GM23248 (cell line): ENCODE measurements at places on chromosomes 16 and 17. TPM values are rescaled to one million over a fixed set of nuclear protein-coding genes. Genes with fewer than 3 reads are reported as not detected.

- H3K27ac ChIP-seq, result peak overlapping the region; percentile 95
- peak overlapping the region; percentile 67 for H3K4me3 ChIP-seq
- no peaks in the 10 kb centered on the region for H3K27me3 ChIP-seq
- peak; percentile 53 for DNase-seq
- no peaks in the 10 kb centered on the region for H3K36me3 ChIP-seq
These were observed 4.2 kb upstream of the SREBF1 start for GRCh38 chr17:17840751-17841591.

- H3K27me3 ChIP-seq, result no peaks in the 10 kb centered on the region
- no peaks in the 10 kb centered on the region for H3K4me1 ChIP-seq
These were observed 49.9 kb downstream of the DNAH17 start for GRCh38 chr17:78527345-78527744.

GRCh38 chr17:36153895-36154610 lies 22.4 kb downstream of the TBC1D3B start:
- peaks cover 22% of the 10 kb centered on the region; the same call in 1 of the 2 replicates for H3K27me3 ChIP-seq
- no peak overlapping the region for H3K4me3 ChIP-seq
- no peaks in the 10 kb centered on the region for H3K36me3 ChIP-seq
- DNase-seq, result peak; percentile 7
- no peak overlapping the region for H3K27ac ChIP-seq

- H3K27me3 ChIP-seq, result no peaks in the 10 kb centered on the region
- H3K4me1 ChIP-seq, result peaks cover 20% of the 10 kb centered on the region
- H3K36me3 ChIP-seq, result no peaks in the 10 kb centered on the region
These were observed 128.2 kb downstream of the ZNF778 start for GRCh38 chr16:89345642-89346150.

GRCh38 chr16:84925092-84925772 lies 86.1 kb downstream of the ZDHHC7 start:
- H3K4me3 ChIP-seq, result no peak overlapping the region
- H3K27ac ChIP-seq, result no peak overlapping the region
- peak; percentile 41 for DNase-seq
- H3K4me1 ChIP-seq, result peaks cover 18% of the 10 kb centered on the region
- H3K27me3 ChIP-seq, result no peaks in the 10 kb centered on the region

- 0 out of 2 replicates have a peak, but pooled peaks cover 7% of the 10 kb centered on the region for H3K4me1 ChIP-seq
- H3K4me3 ChIP-seq, result no peak overlapping the region
- no peaks in the 10 kb centered on the region for H3K36me3 ChIP-seq
- DNase-seq, result peak; percentile 75
- H3K27me3 ChIP-seq, result no peaks in the 10 kb centered on the region; the same call in 1 of the 2 replicates
These were observed 19.3 kb downstream of the ITGAL start for GRCh38 chr16:30491744-30492308.

GRCh38 chr16:83983491-83983890 lies 15.4 kb downstream of the NECAB2 start:
- H3K36me3 ChIP-seq, result no peaks in the 10 kb centered on the region
- H3K27ac ChIP-seq, result no peak overlapping the region
- no peak for DNase-seq

GRCh38 chr16:2803545-2804195 lies 5.4 kb downstream of the PRSS41 start:
- no peak for DNase-seq
- no peaks in the 10 kb centered on the region for H3K4me1 ChIP-seq
- peaks cover 41% of the 10 kb centered on the region for H3K27me3 ChIP-seq
- no peaks in the 10 kb centered on the region for H3K36me3 ChIP-seq
- H3K27ac ChIP-seq, result no peak overlapping the region

DNA sequence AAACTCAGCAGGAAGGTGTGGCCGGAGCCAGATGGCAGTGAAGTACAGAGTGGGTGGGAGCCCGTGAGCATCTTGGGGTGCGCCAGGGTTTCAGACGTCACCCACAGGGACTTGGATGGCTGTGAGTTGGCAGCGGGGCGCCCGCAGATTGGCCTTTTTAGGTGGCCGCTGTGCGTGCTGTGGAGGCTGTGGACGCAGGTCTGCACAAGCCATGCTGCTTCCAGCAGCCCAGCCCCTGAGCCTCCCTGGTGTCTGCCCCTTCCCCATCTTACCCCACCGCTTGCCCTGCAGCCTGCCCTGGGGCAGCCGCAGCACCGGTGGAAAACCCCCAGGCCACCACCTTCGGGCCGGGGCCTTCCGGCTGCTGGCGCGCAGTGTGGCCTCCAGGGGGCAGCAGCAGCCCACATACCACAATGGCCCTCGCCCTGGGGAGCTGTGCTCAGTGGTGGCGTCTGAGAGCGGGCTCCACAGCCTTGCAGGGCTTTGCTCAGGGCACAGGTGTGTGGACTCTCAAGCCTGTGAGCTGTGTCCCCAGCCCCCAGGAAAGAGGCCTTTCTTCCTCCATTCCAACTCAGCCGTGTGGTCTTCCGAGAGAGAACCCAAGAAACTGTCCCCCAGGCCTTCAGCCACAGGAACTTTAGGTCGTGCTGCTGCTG lies 11.8 kb downstream of the ENDOV start:
- no peak overlapping the region for H3K27ac ChIP-seq
- no peaks in the 10 kb centered on the region for H3K36me3 ChIP-seq
- no peaks in the 10 kb centered on the region for H3K4me1 ChIP-seq
- no peaks in the 10 kb centered on the region for H3K27me3 ChIP-seq

- peak overlapping the region; percentile 24 for H3K27ac ChIP-seq
- H3K36me3 ChIP-seq, result 0 out of 2 replicates have a peak, but pooled peaks cover 3% of the 10 kb centered on the region
- H3K4me1 ChIP-seq, result peaks cover 14% of the 10 kb centered on the region; the same call in 1 of the 2 replicates
- H3K4me3 ChIP-seq, result peak overlapping the region; percentile 84
These were observed 445 bp downstream of the CIAO2B start for GRCh38 chr16:66933776-66934137.

DNA sequence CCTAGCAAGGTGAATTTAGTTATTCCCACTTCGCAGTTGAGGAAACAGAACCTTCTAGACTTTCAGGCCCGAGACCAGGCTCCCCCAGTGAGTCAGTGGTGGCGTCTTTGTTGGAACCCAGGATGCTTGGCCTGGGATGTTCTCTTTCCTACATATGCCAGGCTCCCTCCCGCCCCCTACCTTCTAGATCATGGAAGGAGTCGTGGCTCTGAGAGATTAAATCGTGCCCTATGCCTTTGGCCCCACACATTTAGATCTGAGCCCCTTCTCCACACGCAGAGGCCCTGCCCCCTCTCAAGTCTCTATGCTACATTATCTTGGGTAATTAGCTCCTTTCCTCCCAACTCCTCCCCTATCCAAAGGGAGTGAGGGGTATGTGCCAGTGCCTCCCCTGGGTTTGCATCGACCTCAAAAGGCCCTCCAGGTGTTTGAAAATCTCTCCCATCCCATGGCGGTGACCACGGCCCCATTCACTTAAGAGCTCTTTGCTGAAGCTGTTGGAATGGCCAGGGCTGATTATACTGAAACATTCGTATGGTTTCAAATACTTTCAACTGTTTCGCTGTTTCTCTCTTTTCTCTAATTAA lies 3.0 kb downstream of the NGFR start:
- H3K4me3 ChIP-seq, result no peak overlapping the region; the same call in 1 of the 2 replicates
- no peak for DNase-seq
- no peaks in the 10 kb centered on the region for H3K36me3 ChIP-seq
- 0 out of 2 replicates have a peak, but pooled peaks cover 4% of the 10 kb centered on the region for H3K4me1 ChIP-seq
- H3K27ac ChIP-seq, result no peak overlapping the region

DNA sequence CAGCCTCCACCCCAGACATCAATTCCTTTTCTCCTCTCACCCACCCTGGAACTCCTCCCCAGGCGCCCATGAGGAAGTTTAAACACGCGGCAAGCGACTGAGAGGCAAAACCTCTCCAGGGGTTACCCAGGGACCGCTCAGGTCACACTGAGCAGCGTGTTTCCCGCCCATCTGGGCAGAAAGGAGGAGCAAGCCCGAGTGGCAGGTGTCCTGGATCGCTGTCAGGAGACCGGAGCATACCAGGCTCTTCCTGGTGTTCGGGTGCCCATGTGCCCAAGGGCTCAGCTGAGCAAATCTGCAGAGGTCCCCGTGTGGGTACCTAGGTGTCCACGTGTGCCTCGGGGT lies 491 bp downstream of the SLC25A19 start:
- no peaks in the 10 kb centered on the region for H3K36me3 ChIP-seq
- no peaks in the 10 kb centered on the region for H3K4me1 ChIP-seq
- DNase-seq, result no peak

GRCh38 chr16:78118469-78119025 lies 19.1 kb downstream of the WWOX start:
- no peak overlapping the region for H3K4me3 ChIP-seq
- H3K27me3 ChIP-seq, result no peaks in the 10 kb centered on the region
- H3K4me1 ChIP-seq, result 0 out of 2 replicates have a peak, but pooled peaks cover 3% of the 10 kb centered on the region
- no peaks in the 10 kb centered on the region for H3K36me3 ChIP-seq

- no peak overlapping the region for H3K27ac ChIP-seq
- no peaks in the 10 kb centered on the region for H3K36me3 ChIP-seq
- no peak overlapping the region for H3K4me3 ChIP-seq
- no peaks in the 10 kb centered on the region for H3K4me1 ChIP-seq
- H3K27me3 ChIP-seq, result no peaks in the 10 kb centered on the region
These were observed 851 bp upstream of the DPEP1 start for GRCh38 chr16:89612415-89613166.

GRCh38 chr16:56625943-56626654 lies 518 bp downstream of the MT1E start:
- H3K36me3 ChIP-seq, result no peaks in the 10 kb centered on the region
- DNase-seq, result peak; percentile 94
- H3K4me1 ChIP-seq, result peaks cover 4% of the 10 kb centered on the region; the same call in 1 of the 2 replicates
- H3K4me3 ChIP-seq, result peak overlapping the region; percentile 91
- peak overlapping the region; percentile 98 for H3K27ac ChIP-seq

GRCh38 chr16:12344577-12345343 lies 368.2 kb downstream of the SNX29 start:
- no peak overlapping the region for H3K27ac ChIP-seq
- no peaks in the 10 kb centered on the region for H3K36me3 ChIP-seq
- H3K4me3 ChIP-seq, result no peak overlapping the region

DNA sequence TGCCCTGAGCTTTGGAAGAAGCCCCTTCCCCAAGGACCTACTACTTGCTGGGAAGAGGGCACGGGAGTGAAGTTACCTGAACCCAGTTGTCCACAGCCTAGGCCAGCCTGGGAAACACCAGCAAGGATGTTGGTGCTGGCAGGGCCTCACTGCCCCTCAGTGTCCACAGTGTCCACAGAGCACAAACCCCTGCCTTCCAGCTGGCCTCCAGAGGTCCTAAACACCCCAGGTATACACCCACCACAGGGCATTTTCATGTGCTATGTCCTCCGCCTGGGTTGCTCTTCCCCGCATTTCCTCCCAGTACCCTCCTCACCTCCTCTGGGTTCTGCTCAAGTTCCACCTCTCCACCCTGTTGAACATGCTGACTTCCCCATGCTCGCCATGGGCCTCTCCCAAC lies 4.2 kb upstream of the PEMT start:
- H3K36me3 ChIP-seq, result no peaks in the 10 kb centered on the region
- no peaks in the 10 kb centered on the region for H3K27me3 ChIP-seq
- peaks cover 6% of the 10 kb centered on the region; the same call in 1 of the 2 replicates for H3K4me1 ChIP-seq

DNA sequence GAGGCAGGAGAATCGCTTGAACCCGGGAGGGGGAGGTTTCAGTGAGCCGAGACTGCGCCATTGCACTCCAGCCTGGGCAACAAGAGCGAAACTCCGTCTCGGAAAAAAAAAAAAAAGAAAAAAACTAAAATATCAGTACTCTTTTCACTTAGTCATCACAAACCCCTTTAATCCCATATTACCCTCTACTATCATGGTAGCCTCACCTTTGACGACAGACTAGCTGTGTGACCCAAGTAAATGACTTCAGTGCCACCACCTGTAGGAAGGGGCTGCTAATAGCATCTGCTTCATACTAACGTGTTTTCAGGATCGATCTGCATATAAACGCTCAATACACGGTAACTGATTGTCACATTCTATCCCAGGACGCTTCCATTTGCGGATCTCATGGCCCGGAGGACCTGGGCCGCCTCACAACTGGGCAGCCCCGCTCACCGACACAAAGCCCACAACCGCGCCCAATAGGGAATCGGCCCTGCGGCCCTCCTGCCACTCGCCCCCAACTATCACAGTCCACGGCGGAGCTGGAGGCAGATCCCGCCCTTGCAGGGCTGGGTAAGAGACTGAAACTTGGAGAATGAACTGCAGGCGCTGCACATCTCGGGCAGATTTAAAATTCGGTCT lies 1.1 kb upstream of the ZNF263 start:
- H3K36me3 ChIP-seq, result peaks cover 8% of the 10 kb centered on the region; the same call in 1 of the 2 replicates
- peak overlapping the region; percentile 98 for H3K27ac ChIP-seq
- no peaks in the 10 kb centered on the region for H3K27me3 ChIP-seq
- peak overlapping the region; percentile 88 for H3K4me3 ChIP-seq
- peaks cover 10% of the 10 kb centered on the region for H3K4me1 ChIP-seq

DNA sequence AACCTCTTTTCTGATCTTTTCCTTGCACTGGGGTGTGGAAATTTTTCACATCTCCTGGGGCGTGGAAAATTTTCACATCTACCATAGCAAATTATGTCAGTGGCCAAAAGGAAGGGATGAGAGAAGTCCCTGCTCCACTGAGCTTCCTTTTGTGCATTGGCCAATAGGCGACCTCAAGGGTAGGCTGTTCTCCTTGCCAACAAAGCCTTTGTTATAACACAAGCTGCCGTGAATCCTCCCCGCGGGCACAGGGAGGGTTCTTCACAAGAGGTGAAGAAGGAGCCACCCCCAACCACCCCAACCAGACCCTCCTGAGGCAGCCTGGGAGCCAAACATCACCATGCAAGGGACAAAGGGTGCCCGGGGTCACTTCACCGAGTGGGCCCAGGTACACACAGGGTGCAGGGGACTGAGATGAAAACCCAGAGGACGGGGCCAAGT lies 6.5 kb downstream of the SLC5A11 start:
- peaks cover 23% of the 10 kb centered on the region for H3K4me1 ChIP-seq
- DNase-seq, result no peak
- no peak overlapping the region for H3K4me3 ChIP-seq
- no peaks in the 10 kb centered on the region for H3K27me3 ChIP-seq
- H3K36me3 ChIP-seq, result no peaks in the 10 kb centered on the region

DNA sequence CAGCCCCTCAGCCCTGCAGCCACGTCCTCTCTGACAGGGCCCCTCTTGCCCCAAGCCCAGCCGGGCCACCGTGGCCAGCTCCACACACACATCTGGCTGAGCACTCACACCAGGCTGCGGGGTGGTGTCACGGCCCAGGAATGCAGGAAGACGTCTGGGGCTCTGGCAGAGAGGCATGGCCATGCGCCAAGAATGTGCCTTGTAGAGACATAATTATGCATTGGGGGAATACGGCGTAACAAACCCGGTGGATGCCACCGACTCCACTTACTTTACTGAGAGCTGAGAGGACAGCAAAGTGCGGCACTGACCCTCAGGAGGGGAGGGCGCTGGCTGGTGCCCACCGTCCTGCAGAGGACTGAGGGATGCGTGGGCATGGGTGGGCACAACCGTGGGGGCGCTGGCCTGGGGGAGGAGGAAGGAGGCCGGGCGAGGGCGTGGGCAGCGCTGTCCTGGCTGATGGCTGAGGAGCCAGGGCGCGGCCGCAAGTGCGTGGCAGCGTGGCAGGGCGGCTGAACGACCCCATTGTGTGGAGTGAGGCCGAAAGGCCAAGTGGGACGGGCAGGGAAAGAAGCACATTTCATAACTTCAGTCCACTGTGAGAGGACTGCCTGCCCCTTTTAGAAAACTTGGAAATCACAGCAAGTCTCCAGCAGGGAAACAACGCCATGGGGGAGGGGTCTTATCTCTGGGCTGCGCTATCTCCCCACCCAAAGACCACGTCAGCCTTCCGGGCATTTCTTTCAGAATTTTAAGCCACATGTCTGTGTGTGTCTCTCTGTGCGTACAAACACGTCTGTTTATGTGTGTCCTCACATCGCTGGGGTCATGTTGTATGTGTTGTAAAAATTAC lies 30.6 kb downstream of the METRNL start:
- H3K27ac ChIP-seq, result peak overlapping the region; percentile 96
- no peaks in the 10 kb centered on the region for H3K36me3 ChIP-seq
- H3K27me3 ChIP-seq, result no peaks in the 10 kb centered on the region
- DNase-seq, result peak; percentile 99
- peak overlapping the region; percentile 68 for H3K4me3 ChIP-seq

The GDPD3 gene
- polyA plus RNA-seq, result 1.1 and 1.2 TPM in 2 replicates

The SHISA9 gene
- polyA plus RNA-seq, result not detected in 2 replicates

The TVP23A gene
- polyA plus RNA-seq, result 0.06 and 0.13 TPM in 2 replicates

The PRSS8 gene
- not detected in 2 replicates for polyA plus RNA-seq

The TPSD1 gene
- polyA plus RNA-seq, result not detected in 2 replicates

The HP gene
- polyA plus RNA-seq, result not detected in 2 replicates

The DNAI2 gene
- polyA plus RNA-seq, result not detected in 2 replicates

The CARD14 gene
- polyA plus RNA-seq, result 0.05 and 0.06 TPM in 2 replicates
